ENCODE measurements at places on chromosomes 12 and 14. TPM values are rescaled to one million over a fixed set of nuclear protein-coding genes. Genes with fewer than 3 reads are reported as not detected.

Gene PLCZ1
- not detected for total RNA-seq

Gene IFNG-AS1
- not detected for total RNA-seq

GRCh38 chr12:49972641-49973360, at the start of gene AQP6:
Gene AQP6, plus strand, starts transcription at chr12:49972947. Its CDS starts 227 bp downstream, at chr12:49973174.
- DNase-seq, result no peak

DNA sequence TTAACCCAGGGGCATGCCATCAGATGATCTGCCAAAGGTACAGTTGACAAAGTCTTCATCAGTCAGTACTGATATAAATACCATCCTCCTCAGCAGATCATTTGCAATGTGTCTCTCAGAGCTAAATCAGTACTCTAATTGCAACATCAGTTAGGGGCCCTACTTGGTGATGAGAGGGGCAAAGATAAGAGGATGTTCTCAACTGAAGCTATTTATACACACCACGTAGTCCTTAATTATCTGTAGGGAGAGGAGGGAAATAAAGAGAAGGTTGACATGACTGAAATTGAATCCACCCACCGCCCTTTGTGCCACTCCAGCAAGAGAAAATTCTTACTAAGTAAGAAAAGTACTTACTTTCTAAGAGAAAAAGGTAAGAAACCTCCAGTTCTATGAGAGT, 157.8 kb upstream of the NUDT4 start:
- no peak for DNase-seq

Gene ARHGAP9
- total RNA-seq, result 28.7 TPM

GRCh38 chr12:88736031-88736430, 155.8 kb upstream of the KITLG start:
- no peak for DNase-seq

GRCh38 chr12:43937947-43938346, 102.1 kb downstream of the TMEM117 start:
- no peak for DNase-seq

DNA sequence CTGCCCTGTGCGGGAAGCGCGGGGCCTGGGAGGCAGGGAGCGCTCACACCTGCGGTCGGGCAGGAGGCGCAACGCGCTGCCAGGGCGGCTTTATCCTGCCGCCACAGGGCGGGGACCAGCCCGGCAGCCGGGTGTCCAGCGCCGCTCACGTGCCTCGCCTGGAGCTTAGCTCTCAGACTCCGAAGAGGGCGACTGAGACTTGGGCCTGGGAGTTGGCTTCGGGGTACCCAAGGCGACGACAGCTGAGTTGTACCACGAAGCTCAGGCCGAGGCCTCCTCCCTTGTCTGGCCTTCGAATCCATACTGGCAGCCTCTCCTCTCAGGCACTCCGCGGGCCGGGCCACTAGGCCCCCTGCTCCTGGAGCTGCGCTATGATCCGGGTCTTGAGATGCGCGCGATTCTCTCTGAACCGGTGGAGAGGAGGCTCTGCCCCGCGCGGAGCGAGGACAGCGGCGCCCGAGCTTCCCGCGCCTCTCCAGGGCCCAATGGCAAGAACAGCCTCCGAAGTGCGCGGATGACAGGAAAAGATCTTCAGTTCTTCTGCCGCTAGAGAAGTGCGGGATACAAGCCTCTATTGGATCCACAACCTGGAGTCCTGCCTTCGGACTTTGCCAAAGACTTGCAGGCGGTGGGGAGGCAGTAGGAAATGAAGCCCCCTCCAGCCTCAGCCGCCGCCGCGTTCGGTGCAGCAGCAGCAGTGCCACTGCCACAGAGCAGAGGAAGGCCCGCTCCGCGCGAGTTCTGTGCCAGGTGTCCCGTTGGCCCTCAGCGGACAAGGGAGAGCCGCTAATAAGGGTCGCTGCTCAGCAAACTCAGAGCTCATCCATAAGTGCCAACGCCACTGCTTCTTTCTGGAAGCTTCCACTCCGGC, 6.8 kb downstream of the SIX1 start:
- no peak for DNase-seq

- DNase-seq, result no peak
These were observed 11.9 kb downstream of the KCNH3 start for GRCh38 chr12:49550693-49551252.

Gene C1QL4
- 2.0 TPM for total RNA-seq

Gene TTC9
- total RNA-seq, result 6.1 TPM

Gene ZFHX2
- total RNA-seq, result 0.74 TPM

Gene AVPR1A
- 9.8 TPM for total RNA-seq

Measured in vagina (tissue), 2 donors.